Mononuclear cell (primary cell): ENCODE measurements at places on chromosomes 13 and 19. TPM values are rescaled to one million over a fixed set of nuclear protein-coding genes. Genes with fewer than 3 reads are reported as not detected.

The ELSPBP1 gene
- not detected for total RNA-seq

The CYP2F1 gene
- 0.10 TPM for total RNA-seq

The DAND5 gene
- total RNA-seq: not detected

The ZNF132 gene
- 1.9 TPM for total RNA-seq

The CASP14 gene
- total RNA-seq: not detected

The TYROBP gene
- total RNA-seq: 286 TPM

The C13orf42 gene
- total RNA-seq: not detected

The TRAPPC5 gene
- 25.5 TPM for total RNA-seq

The KLK3 gene
- 0.31 TPM for total RNA-seq

The CYP2A6 gene
- not detected for total RNA-seq

The LIM2 gene
- 0.21 TPM for total RNA-seq

The LMTK3 gene
- 1.5 TPM for total RNA-seq

The ZFP28 gene
- total RNA-seq: 1.7 TPM

The RNF113B gene
- total RNA-seq: not detected

The PDX1 gene
- total RNA-seq: not detected

The LIN37 gene
- 1.9 TPM for total RNA-seq

The EBPL gene
- 20.1 TPM for total RNA-seq

The ZNF98 gene
- total RNA-seq: 0.21 TPM

The SPRED3 gene
- 0.10 TPM for total RNA-seq

The LYPD3 gene
- total RNA-seq: 3.5 TPM

The CEACAM16 gene
- total RNA-seq: not detected

The COPE gene
- 136 TPM for total RNA-seq

The MBD3L2 gene
- total RNA-seq: not detected

The ZNF439 gene
- 4.8 TPM for total RNA-seq

The IGSF23 gene
- total RNA-seq: not detected

The LRRC63 gene
- total RNA-seq: 0.21 TPM

The EFNB2 gene
- total RNA-seq: 0.21 TPM

The SYT3 gene
- total RNA-seq: not detected

The SLC7A10 gene
- total RNA-seq: not detected

The ZNF497 gene
- total RNA-seq: 0.31 TPM

The PRR20C gene
- total RNA-seq: not detected

The SELENOV gene
- total RNA-seq: not detected

The HTR2A gene
- 0.10 TPM for total RNA-seq

The CYP4F8 gene
- total RNA-seq: under 0.01 TPM
